ENCODE measurements at places on chromosomes 16 and 17.

- no peak for DNase-seq
These were observed 20.4 kb downstream of the SYT17 start for GRCh38 chr16:19188406-19188805.

- DNase-seq, result no peak
These were observed 264.4 kb upstream of the MON1B start for GRCh38 chr16:76926595-76926994.

DNA sequence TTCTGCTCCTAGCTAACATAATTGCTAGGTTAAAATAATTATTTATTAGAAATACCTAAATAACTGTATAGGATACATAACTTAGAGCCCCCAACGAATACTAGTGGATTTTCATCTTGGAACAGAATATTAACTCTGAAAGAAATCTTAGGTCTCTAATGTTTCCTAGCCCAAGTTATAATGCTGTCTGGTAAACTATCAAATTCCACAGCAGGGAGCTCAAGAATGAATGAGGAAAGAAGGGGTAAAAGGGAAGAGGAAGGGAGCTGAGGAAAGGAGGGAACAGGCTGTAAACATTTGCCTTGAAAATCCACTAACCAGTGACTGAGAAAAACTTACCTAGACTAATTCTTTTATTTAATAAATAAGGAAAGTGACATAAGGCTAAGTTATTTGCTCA lies 93.2 kb upstream of the NACA2 start:
- no peak for DNase-seq

- no peak for DNase-seq
These were observed 15.5 kb downstream of the GFOD2 start for GRCh38 chr16:67703626-67704025.

DNA sequence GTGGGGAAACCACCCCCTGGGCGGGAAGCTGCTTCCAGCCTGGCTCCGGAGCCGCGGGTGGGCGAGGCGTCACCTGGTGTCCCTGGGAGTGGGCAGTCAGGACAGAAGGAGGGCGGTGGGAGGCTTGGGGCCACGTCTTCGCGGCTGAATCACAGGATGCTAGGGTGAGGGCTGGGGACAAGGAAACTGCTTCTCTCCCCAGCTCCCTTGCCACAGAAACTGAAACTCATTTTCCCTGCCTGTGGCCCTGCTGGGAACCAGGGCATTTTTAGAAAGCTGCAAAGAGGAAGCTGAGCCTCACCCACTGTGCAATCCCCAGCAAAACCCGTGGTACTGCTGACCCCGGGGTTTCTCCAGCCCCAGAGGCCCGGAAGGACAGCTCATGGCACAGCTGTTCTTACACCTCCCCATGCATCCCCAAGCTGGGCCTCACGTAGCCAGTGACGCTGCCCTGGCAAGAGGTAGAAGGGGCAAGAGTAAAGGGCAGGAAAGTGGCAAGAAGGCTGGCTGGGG lies 8.2 kb downstream of the RHBDF2 start:
- peak; percentile 41 for DNase-seq

GRCh38 chr17:12423337-12423736 lies 242.4 kb upstream of the MYOCD start:
- DNase-seq, result no peak

GRCh38 chr17:83075270-83075880 lies 4.0 kb upstream of the METRNL start:
- DNase-seq, result no peak

DNA sequence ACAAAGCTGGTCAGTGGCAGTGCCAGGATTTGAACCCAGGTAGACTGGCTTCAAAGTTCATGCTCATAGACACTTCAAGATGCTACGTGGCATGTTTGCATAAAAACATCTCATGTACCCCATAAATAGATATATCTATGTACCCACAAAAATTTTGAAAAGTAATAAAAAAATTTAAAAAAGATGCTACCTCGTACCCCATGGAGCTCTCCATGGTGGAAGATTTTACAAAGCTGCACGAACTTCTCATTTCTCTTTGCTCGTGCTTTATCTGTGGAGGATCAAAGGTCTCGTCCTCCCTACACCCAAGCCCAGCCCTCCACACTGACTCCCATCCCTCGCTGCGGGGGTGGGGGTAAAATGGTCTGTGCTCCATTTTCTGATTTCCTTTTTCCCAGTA lies 135.5 kb downstream of the HAPSTR1 start:
- no peak for DNase-seq

DNA sequence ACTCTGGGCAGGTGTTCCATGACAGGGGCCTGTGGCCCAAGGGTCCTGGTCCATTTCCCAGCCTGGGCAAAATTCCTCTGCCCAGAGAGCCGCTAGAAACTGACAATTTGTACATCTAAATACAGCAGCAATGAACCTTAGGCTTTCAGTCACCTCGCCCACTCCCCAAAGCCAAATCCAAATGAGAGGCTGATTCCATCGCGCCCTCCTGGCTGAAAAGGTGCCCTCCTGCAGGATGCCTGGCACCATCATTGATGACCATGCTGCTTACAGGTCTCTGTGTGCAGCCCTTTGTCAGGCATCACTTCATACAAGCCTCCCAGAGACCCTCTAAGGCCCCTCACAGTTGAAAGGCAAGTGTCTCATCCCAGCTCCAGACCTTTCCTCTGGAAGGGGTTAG lies 114.7 kb downstream of the C16orf78 start:
- no peak for DNase-seq

DNA sequence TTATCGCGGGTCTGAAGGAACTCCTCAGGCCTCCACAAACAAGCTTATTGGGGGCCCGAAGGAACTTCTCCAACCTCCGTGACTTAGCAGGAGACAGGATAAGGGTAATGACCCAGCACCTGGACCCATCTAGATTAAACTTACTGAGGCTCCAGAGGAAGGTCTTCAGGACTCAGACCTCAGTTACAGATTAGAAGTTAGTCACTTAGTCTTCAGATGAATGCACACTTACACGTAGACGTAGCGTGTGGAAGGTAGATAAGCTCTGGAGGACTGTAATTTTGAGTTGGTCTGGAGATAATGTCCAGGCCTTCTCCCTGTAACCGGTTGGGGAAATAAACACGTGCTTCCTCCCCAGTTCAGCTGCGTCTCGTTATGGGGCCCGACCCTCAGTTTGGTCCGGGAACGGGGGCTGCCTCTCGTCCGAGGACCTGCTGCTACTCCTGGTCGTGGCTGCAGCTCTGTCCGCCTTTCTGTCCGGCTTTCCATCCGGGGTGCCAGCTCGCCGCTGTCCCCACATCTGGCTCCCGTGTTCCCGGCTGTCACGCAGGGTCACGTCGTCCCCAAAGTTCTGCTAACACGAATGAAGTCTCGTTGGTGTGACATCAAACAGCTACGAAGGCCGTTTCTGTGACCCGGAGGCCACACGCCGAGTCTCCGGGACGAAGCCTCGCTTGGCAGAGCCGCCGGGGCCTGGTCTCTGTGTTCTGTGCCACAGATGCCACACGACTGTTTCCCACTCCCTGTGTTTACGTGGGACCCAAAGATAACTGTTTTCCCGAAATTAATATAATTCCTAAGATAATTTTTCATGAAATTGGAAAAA lies 11.8 kb upstream of the SECTM1 start:
- DNase-seq, result no peak

DNA sequence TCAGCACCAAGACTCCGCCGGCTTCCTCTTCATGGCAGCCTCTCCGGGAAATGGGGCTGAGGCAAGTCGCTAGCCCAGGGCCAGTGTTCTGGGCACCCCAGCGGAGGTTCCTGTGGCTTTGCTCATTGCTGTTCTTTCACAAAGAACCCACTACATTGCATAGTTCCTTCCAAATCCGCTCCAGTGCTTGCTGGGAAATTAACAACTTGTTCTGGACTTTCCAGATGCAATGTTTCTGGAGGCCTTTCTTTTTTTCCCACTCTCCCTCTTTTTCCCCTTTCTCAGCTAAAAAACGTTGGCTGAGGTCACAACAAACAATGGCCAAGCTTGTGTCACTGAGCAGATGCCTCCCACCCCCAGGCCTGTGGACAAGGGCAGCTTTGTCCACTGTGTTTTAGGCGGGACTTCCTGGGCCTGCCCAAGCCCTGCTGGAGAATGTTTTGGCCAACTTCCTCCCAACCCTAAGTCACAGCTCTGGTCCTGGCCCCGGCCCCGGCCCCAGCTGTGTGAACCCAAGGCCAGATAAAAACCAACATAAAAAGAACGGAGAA lies 131.5 kb upstream of the RCVRN start:
- DNase-seq, result peak; percentile 92

GRCh38 chr16:64711026-64711425 lies 410.8 kb downstream of the CDH11 start:
- no peak for DNase-seq

- no peak for DNase-seq
These were observed 22.5 kb downstream of the ZCCHC14 start for GRCh38 chr16:87470332-87470731.

GRCh38 chr17:43803758-43804157 lies 23.5 kb downstream of the CFAP97D1 start:
- DNase-seq, result no peak
